ENCODE measurements at places on chromosomes 5 and 9.

- H3K27ac ChIP-seq: no peak overlapping the region
- H3K36me3 ChIP-seq: no peaks in the 10 kb centered on the region
- H3K4me1 ChIP-seq: no peaks in the 10 kb centered on the region
- DNase-seq: no peak
- no peaks in the 10 kb centered on the region for H3K27me3 ChIP-seq
These were observed 364.6 kb downstream of the NPR3 start for GRCh38 chr5:33075731-33076130.

DNA sequence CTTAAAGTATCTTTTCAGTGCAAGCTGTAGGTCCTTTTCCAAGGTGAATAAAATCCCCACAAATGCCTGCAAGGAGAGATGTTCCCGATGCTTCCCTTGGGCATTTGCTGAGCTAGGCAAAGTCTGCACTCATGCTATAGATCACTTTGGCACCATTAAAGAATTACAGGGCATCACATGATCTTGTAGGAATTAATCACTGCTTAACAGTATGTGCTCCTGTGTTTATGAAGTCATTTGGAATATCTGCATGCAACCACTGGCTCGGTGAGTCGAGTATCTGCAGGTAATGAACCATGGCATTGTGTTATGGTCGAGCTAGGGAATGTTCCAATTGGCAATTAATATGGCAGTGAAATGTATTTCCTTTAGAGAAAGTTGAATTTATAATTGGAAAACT is 615.1 kb downstream of the TLE1 start:
- H3K36me3 ChIP-seq: no peaks in the 10 kb centered on the region
- no peaks in the 10 kb centered on the region for H3K4me1 ChIP-seq
- H3K27ac ChIP-seq: no peak overlapping the region
- no peak for DNase-seq

DNA sequence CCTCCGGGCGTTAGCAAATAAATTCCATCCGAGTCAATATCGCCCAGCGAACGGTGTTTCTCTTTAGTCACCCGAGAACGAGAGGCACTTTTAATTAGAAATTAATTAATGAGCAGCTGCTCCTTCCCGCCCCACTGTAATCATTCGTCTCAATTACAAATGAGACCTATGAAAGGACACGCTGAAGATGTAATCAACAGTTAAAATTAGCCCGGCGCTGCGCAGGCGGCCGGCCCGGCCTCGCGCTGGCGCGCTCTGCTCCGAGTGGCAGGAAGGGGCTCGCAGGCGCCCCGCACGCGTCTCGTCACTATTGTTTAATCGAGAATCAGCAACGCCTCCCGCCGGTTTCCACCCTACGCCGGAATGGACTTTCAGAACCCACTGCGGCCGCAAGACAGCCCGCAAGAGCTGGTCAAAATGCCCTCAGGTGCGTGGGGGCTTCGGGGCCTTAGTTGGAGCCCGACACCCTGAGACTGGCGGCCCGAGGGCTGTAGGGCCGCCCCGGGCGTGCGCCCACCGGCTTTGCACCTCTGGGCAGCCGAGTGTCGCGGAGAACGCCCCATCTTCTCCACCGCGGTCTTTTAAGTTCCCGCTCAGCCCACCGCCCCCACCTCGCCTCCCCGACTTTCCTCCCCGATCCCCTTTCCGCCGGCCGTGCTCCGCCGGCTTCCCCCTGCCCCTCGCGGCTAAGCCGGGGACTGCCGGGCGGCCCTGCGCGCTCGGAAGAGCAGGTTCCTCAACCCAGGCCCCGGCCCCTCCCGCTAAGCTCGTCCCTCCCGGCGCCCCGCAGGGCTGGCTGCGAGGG is 597 bp upstream of the IRX4 start:
- no peak overlapping the region for H3K4me3 ChIP-seq
- no peak for DNase-seq
- peaks cover 3% of the 10 kb centered on the region for H3K27me3 ChIP-seq
- H3K4me1 ChIP-seq: no peaks in the 10 kb centered on the region

- H3K27ac ChIP-seq: no peak overlapping the region
- no peak overlapping the region for H3K4me3 ChIP-seq
- peak; percentile 6 for DNase-seq
- H3K27me3 ChIP-seq: no peaks in the 10 kb centered on the region
- H3K4me1 ChIP-seq: no peaks in the 10 kb centered on the region
These were observed 181.7 kb upstream of the SLC30A5 start for GRCh38 chr5:68911840-68912690.

GRCh38 chr9:72305102-72305546 is 59.9 kb downstream of the ZFAND5 start:
- H3K27me3 ChIP-seq: no peaks in the 10 kb centered on the region
- H3K36me3 ChIP-seq: no peaks in the 10 kb centered on the region
- DNase-seq: peak; percentile 6
- peaks cover 7% of the 10 kb centered on the region for H3K4me1 ChIP-seq

- H3K36me3 ChIP-seq: no peaks in the 10 kb centered on the region
- H3K27ac ChIP-seq: no peak overlapping the region
- no peaks in the 10 kb centered on the region for H3K27me3 ChIP-seq
These were observed 2.1 kb upstream of the HMGCS1 start for GRCh38 chr5:43315263-43315662.

GRCh38 chr9:109766351-109766750 is 13.6 kb upstream of the PALM2AKAP2 start:
- H3K36me3 ChIP-seq: no peaks in the 10 kb centered on the region
- DNase-seq: no peak
- H3K4me1 ChIP-seq: no peaks in the 10 kb centered on the region
- no peaks in the 10 kb centered on the region for H3K27me3 ChIP-seq
- no peak overlapping the region for H3K4me3 ChIP-seq
- no peak overlapping the region for H3K27ac ChIP-seq

GRCh38 chr5:3740546-3741373 is 145.1 kb downstream of the IRX1 start:
- no peak for DNase-seq
- no peaks in the 10 kb centered on the region for H3K36me3 ChIP-seq
- no peak overlapping the region for H3K27ac ChIP-seq
- no peak overlapping the region for H3K4me3 ChIP-seq
- no peaks in the 10 kb centered on the region for H3K4me1 ChIP-seq

DNA sequence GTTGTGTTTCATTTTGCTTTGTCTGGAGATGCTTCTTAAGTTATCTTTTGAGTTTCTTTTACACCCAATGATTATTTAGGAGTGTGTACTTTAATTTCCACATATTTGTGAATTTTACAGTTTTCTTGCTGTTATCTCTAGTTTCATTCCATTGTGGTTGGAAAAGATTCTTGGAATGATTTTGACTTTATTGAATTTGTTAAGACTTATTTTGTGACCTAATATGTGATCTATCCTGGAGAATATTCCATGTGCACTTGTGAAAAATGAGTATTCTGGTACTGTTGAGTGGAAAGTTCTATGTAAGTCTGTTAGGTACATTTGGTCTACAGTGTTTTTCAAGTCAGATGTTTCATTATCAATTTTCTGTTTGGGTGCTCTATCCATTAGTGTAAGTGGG is 24.4 kb upstream of the GRAMD2B start:
- H3K4me3 ChIP-seq: no peak overlapping the region
- no peak for DNase-seq
- H3K36me3 ChIP-seq: no peaks in the 10 kb centered on the region
- no peaks in the 10 kb centered on the region for H3K27me3 ChIP-seq
- no peaks in the 10 kb centered on the region for H3K4me1 ChIP-seq
- H3K27ac ChIP-seq: no peak overlapping the region

- no peaks in the 10 kb centered on the region for H3K36me3 ChIP-seq
- no peak overlapping the region for H3K4me3 ChIP-seq
- H3K27me3 ChIP-seq: peaks cover 59% of the 10 kb centered on the region
- H3K27ac ChIP-seq: no peak overlapping the region
- no peaks in the 10 kb centered on the region for H3K4me1 ChIP-seq
These were observed 138.7 kb upstream of the PPP1R26 start for GRCh38 chr9:135340726-135341475.

GRCh38 chr9:14768405-14769229 is 46.1 kb upstream of the CER1 start:
- H3K36me3 ChIP-seq: peaks cover 50% of the 10 kb centered on the region
- no peak overlapping the region for H3K4me3 ChIP-seq

- H3K27ac ChIP-seq: no peak overlapping the region
- H3K27me3 ChIP-seq: no peaks in the 10 kb centered on the region
- no peak for DNase-seq
- H3K36me3 ChIP-seq: no peaks in the 10 kb centered on the region
These were observed 615.4 kb upstream of the KLF4 start for GRCh38 chr9:108104991-108105390.

DNA sequence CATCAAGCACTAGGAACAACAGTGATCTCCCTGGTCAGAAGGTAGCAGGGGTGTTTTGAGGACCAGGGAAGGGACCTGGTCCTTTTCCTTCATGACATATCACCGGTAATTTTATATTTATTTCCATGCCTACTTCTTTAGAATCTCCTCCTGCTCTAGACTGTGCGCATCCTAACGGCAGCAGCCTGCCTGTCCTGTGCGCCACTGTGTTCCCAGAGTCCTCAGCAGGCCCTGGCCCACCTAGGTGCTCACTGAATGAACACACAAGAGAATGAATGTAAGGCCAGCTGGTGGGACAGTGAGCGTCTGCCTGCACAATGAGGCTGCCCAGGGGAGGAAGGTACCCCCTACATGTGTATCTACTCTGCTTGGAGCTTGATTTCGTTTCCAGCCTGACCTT is 51.5 kb downstream of the C5orf15 start:
- H3K27me3 ChIP-seq: peaks cover 3% of the 10 kb centered on the region
- H3K4me3 ChIP-seq: no peak overlapping the region
- no peaks in the 10 kb centered on the region for H3K36me3 ChIP-seq
- no peak for DNase-seq
- H3K4me1 ChIP-seq: peaks cover 11% of the 10 kb centered on the region
- H3K27ac ChIP-seq: no peak overlapping the region

DNA sequence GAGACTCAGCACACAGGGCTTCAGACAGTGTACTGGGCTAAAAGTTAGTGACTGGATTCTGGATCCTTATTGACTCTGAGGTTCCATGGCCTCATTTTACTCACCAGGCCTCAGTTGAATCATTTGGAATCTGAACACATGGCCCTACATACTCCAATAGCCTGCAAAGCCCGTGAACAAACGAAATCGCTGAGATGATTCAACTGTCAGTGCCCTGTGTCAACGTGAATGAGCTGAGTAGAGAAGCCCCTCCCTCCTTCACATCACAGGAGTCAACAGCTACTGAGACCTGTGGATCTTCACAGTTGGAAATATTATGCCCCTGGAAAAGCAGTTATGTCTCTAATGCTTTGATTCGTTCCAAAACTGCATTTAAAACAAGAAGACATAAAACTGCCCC is 429.3 kb downstream of the GADD45G start:
- no peaks in the 10 kb centered on the region for H3K36me3 ChIP-seq
- no peaks in the 10 kb centered on the region for H3K27me3 ChIP-seq
- H3K27ac ChIP-seq: no peak overlapping the region
- H3K4me1 ChIP-seq: no peaks in the 10 kb centered on the region

- H3K4me3 ChIP-seq: no peak overlapping the region
- H3K27me3 ChIP-seq: no peaks in the 10 kb centered on the region
- H3K36me3 ChIP-seq: no peaks in the 10 kb centered on the region
- H3K4me1 ChIP-seq: no peaks in the 10 kb centered on the region
These were observed 12.5 kb downstream of the SRFBP1 start for GRCh38 chr5:121974261-121974660.

- no peaks in the 10 kb centered on the region for H3K27me3 ChIP-seq
- no peak overlapping the region for H3K4me3 ChIP-seq
- H3K27ac ChIP-seq: no peak overlapping the region
- no peak for DNase-seq
- no peaks in the 10 kb centered on the region for H3K36me3 ChIP-seq
These were observed 76.7 kb downstream of the SVEP1 start for GRCh38 chr9:110502842-110503241.

GRCh38 chr9:136542241-136543040 is 3.4 kb downstream of the NOTCH1 start:
- H3K27ac ChIP-seq: no peak overlapping the region
- H3K4me3 ChIP-seq: no peak overlapping the region
- peaks cover 28% of the 10 kb centered on the region for H3K4me1 ChIP-seq
- no peaks in the 10 kb centered on the region for H3K36me3 ChIP-seq
- peaks cover 28% of the 10 kb centered on the region for H3K27me3 ChIP-seq
- no peak for DNase-seq

DNA sequence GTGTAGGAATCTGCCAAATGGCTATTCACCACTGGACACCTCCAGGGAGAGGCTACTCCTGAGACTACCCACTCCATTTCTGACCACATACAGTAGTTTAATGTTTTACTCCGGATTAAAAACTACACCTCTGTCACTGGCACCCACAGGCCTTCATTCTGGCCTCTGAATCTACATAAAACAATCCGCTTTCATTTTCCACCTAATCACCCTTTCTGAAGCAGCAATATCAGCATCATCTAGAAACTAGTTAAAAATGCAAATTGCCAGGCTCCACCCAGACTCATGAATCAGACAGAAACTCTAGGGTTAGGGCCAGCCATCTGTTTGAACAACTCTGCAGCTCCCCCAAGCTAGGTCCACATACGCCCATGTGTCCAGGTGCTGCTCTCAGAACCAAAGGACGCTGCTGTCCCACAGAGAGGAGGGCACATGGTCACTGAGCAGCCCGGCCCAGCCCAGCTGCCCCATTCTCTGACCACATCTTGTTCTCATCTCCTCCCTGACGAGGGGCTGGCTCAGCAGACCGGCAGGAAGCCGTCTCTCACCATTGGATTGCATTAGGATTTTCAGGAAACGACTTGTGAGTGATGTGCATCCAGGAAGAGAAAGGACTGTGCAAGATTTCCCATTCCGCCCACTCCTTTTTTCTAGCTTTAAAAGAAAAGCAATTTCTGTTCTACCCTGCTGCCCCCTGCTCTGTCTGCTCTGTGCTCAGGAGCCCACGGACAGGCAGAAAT is 34.7 kb downstream of the ADAM19 start:
- no peaks in the 10 kb centered on the region for H3K36me3 ChIP-seq
- DNase-seq: no peak
- no peaks in the 10 kb centered on the region for H3K27me3 ChIP-seq
- no peak overlapping the region for H3K27ac ChIP-seq

DNA sequence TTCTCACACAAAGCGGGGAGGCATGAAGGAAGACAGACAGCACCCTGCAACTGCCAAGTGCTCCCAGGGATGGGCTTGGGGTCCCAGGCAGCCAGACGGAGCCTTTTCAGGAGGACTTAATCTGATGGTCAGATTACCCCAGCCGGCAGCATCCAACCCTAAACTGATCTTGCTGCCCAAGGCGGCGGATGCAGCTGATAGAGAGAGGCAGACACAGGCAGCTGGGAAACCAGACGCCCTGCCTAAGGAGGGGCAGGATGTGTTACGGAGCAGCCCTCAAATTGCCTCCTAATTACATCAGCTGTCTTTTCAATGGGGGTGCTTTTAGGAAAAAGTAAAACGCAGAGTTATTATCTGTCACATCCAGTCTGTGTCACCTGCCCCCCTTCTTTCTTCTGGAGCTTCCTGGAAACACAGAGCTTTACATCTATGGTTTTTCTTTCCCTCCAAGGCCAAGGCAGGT is 190.9 kb upstream of the PANK3 start:
- H3K36me3 ChIP-seq: no peaks in the 10 kb centered on the region
- peaks cover 6% of the 10 kb centered on the region for H3K27me3 ChIP-seq
- H3K4me3 ChIP-seq: no peak overlapping the region
- no peak for DNase-seq

DNA sequence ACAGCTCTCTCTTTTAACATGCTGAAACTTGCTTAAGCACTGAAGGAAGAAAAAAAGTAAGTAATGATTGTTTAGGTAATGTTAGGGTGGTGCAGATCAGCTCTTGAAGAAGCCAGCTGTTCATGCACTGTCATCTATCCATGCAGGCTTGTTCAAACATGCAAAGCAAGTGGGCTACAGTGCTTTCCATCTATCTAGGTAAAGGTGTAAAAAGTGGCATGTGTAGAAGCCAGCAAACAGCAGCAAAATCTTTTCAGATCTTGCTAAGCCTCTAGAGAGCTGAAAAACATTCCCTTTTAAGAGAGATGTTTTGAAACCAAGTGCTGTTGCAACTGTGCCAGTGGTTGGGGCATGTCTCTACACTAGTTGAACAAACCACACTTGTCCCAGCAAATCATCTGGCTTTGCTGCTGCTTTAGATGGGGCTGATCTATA is 214.4 kb downstream of the EFNA5 start:
- no peaks in the 10 kb centered on the region for H3K27me3 ChIP-seq
- no peaks in the 10 kb centered on the region for H3K4me1 ChIP-seq
- H3K4me3 ChIP-seq: no peak overlapping the region
- no peak for DNase-seq

Data from HepG2 (cell line).